Calu3 (cell line): ENCODE measurements at places on chromosomes 5 and 9. TPM values are rescaled to one million over a fixed set of nuclear protein-coding genes. Genes with fewer than 3 reads are reported as not detected.

CDX1 gene
- not detected in 2 replicates for total RNA-seq

FUT7 gene
- total RNA-seq, result not detected in 2 replicates

PFN3 gene
- total RNA-seq, result not detected in 2 replicates

PLAC8L1 gene
- 1.4 and 3.8 TPM in 2 replicates for total RNA-seq

SPINK6 gene
- total RNA-seq, result not detected in 2 replicates

RMI1 gene
- 13.4 and 15.4 TPM in 2 replicates for total RNA-seq

CCL27 gene
- total RNA-seq, result not detected in 2 replicates

ELOVL7 gene
- total RNA-seq, result 40.5 and 42.7 TPM in 2 replicates

ZBTB34 gene
- 6.7 TPM in 2 replicates for total RNA-seq

SH3GL2 gene
- 1.1 and 1.5 TPM in 2 replicates for total RNA-seq

GIN1 gene
- total RNA-seq, result 10.3 and 12.0 TPM in 2 replicates

ZNF367 gene
- total RNA-seq, result 8.6 and 9.6 TPM in 2 replicates

VLDLR gene
- 17.4 and 17.8 TPM in 2 replicates for total RNA-seq
